ENCODE measurements at places on chromosomes 2 and 18.

GRCh38 chr18:79936641-79937040 is 14.8 kb downstream of the SLC66A2 start:
- DNase-seq = no peak

GRCh38 chr18:58373481-58373880 is 255.4 kb downstream of the ALPK2 start:
- no peak for DNase-seq

- no peak for DNase-seq
Measured at GRCh38 chr2:120444691-120445240, 98.8 kb downstream of the INHBB start.

DNA sequence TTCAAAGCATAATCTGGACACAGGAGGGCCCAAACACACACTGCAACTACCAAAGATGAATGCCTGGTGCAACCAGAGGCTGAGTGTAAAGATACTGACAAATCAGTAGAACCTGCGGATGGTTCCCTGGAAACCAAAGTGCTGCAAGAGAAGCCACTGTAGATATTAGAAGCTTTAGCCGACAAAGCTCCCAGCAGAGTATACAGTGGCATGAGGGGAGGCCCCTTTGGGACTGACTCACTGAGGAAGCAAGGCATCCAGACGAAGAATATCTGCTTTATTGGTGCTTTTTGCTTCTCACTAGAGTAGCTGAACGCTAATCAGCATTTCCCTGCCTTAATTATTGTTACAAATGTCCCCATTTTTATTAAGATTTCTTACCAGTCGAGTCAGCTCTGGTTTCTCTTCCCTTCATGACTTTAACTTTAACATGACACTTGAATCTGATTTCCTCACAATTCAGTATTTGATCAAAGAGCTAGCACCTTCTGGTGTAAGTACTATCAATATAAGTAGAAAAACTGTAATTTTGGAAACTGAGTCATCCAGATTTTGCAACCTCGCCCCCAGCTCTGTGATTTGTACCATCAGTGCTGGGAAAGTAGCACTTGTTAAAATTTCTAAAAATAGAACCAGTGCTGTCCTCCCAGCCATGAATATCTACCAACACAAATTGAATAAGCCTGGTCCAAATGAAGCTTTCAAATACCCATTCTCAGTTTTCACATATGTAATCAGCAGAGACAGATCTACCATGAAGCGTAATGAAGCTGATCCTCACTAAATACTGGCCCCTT is 34.2 kb downstream of the FIGN start:
- DNase-seq = no peak

DNA sequence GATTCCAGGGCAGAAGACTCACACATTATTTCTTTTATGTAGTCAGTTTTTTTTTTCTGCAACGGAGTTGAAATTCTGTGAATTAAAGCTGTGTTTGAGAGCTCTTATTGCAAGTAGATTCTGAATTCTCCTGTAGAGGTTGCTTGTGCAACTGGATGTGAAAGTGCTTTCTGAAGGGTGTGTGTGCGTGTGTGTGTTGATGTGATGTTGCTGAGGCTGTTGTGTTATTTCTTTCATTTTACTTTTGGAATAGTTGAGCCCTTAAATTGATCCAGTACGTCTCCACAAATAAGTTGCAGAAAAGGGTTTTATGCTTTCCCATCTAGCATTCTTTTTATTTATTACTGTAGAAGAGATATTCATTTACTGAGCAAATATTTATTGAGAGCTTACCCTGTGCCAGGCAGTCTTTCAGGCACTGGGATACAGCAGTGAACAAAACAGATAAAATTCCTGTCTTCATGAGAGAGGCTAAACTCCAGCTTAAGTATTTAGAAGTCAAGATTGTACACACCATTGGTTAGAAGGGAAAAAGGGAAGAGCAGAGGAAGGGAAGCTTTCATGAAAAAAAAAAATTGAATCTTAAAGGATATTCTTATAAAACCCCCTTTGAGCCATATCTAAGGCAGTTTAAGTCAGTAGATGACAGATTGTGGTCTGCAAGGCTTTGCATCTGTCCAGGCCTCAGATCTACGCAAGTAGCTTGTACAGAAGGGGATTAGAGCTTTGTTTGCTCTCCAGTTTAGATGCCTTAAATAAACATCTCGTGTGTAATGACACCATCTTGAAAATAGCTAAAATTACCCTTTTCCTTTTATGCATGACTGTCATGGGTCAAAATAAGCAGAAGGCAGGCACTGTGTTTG is 58.2 kb downstream of the MYO1B start:
- DNase-seq = no peak

- no peak for DNase-seq
Measured at GRCh38 chr2:159034713-159035112, 66.3 kb downstream of the TANC1 start.

- DNase-seq = no peak
Measured at GRCh38 chr2:238527565-238527964, 100.8 kb downstream of the ASB1 start.

GRCh38 chr18:23635283-23636070 is 27.2 kb downstream of the ANKRD29 start:
- DNase-seq = no peak

GRCh38 chr2:119707117-119708087 is 28.4 kb downstream of the TMEM177 start:
- no peak for DNase-seq

- no peak for DNase-seq
Measured at GRCh38 chr2:48250943-48251342, 279.0 kb upstream of the STON1 start.

DNA sequence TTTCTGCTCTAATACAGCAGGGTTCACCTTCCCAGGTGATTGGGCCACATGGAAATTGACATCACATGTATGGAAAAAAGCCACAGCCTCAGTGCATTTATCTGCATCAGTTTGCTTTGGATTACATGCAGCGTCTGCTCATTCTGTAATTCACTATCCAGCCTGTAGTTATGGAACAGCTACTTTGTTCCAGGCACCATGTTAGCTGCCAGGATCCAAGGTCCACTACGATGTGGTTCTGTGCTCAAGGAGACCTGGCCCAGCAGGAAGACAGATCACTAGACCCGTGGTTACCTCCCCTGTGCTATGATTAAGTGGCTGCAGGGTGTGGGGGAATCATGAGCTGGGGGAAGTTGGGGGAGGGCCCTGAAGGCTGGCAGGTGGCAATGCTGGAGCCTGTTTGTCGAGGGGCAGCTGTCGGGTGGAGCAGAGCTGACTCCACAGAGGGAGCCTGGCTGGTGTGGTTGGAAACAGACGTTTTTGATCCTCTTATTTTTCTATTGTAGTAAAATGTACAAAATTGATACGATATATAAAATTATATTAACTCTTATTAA is 58.6 kb downstream of the TSHZ1 start:
- no peak for DNase-seq

DNA sequence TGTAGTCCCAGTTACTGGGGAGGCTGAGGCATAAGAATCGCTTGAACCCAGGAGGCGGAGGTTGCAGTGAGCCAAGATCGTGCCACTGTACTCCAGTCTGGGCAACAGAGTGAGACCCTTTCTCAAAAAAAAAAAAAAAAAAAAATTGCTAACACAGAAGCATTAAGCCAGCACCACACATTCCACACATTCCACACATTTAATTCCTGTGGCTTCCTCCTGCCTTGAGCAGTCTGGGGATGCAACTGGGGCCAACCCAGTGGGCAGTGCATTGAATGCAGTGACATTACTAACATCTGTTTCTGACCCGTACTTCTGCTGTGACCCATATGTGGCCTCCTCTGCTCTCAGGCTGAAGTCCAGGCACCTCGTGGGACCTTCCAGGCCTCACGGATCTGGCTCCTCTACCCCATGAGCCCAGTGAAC is 107.0 kb downstream of the BCL2L11 start:
- no peak for DNase-seq

DNA sequence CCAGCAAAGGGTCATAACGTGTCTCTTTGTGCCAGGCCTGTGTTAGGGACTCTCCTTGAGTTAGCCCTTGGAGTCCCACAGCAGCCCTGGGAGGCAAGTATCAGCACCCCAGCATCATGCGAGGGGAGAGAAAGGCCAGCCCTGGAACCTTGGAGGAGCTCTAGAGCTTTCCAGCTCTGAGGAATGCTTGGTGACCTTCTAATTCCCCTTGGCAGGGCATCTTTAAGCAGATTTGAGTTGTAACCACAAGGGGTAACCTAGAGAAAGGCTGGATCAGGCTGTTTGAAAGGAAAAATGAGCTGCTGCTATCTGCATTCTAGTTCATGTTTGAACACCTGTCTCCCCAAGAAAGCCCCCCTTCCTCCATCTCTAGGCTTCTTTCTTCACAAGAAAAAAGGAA is 23.8 kb upstream of the ODC1 start:
- no peak for DNase-seq

GRCh38 chr2:187117483-187117882 is 268.5 kb upstream of the ZSWIM2 start:
- no peak for DNase-seq

DNA sequence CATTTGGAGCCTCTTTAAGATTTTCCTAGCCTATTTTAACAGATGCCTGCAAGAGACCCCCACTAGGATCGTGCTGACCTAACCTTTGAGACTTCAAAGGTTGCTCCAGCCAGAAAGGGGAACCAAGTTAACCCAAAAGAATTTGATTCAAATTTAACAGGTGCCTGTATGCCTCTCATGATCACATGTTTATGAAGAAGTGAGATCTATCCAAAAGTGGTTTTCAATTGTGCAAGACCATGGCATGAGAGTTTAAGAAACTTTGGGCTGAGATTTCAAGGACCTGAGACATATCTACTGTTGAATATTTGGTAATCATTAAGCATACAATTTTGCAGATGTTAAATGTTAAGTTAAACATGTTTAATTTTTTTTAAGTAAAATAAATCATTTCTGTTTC is 1.3 kb upstream of the RSAD2 start:
- no peak for DNase-seq

DNA sequence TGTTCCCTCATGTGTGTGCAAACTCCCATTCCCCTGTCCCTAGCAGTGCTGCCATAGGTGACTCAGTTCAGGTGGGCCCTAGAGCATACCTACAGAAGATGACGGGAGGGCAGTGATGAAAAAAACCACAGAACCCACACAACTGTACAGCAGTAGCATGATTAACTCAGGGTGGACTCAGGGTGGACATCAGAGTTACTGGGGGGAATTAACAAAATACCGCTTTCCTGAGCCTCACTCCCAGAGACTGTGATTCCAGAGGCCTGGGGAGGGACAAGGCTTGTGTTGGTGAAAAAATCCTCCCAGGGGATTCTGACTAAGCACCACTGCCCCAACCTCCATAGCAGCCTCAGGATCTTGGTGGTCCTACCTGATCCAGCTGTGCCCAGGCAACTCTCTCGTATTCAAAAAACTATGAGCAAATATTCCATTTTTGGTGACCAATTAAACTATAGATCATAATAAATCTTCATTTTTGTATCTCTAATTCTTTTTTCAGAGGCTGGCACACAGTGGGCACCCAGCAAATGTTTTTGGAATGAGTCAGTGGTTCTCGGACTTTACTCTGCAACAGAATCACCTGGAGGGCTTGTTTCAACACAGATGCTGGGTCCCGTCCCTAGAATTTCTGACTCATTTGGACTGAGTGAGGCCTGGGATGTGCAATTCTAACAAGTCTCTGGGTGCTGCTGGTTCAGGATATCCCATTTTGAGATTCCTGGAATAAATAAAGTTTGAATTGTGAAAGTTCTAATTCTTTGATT is 84.1 kb upstream of the NABP1 start:
- no peak for DNase-seq

- no peak for DNase-seq
Measured at GRCh38 chr2:99956232-99957030, 186.0 kb downstream of the AFF3 start.

- DNase-seq = no peak
Measured at GRCh38 chr18:2855560-2856350, 8.9 kb downstream of the EMILIN2 start.

DNA sequence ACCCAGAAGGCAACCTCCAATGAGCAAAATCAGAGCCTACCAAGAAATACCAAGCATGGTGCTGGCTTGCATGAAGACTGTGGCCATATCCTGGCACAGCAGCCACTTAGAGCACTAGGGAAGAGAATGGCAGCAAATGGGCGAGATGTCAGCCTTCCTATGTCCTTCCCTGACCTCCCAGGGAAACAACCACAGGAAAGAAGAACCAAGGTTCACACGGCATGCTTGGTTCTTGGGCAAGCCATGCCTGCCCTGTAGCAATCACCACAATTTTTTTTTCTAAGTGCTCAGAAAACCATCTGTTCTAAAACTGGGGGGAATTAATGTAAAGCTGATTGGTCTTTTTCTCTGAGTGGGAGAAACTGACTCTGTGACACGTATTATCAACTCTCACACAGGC is 27.8 kb downstream of the GALNT14 start:
- DNase-seq = no peak

DNA sequence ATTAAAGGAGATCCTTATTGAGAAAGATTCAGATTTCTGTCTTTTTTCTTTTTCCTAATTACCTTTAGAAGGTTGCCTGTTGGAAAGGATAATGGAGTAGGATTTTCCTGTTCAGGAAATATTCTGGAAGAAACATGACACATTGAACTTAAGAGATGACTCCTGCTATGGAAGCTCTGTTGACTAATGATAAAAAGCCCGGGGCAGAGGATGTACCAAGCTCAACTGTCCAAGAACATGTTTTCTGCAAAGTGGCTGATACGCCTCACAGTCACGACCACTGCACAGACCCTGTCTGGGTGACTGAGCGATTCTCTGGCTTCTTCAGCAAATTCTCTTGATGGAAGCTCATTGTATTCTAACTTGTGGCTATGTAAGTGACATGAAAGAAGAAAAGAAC is 86.2 kb upstream of the THOC1 start:
- no peak for DNase-seq

DNA sequence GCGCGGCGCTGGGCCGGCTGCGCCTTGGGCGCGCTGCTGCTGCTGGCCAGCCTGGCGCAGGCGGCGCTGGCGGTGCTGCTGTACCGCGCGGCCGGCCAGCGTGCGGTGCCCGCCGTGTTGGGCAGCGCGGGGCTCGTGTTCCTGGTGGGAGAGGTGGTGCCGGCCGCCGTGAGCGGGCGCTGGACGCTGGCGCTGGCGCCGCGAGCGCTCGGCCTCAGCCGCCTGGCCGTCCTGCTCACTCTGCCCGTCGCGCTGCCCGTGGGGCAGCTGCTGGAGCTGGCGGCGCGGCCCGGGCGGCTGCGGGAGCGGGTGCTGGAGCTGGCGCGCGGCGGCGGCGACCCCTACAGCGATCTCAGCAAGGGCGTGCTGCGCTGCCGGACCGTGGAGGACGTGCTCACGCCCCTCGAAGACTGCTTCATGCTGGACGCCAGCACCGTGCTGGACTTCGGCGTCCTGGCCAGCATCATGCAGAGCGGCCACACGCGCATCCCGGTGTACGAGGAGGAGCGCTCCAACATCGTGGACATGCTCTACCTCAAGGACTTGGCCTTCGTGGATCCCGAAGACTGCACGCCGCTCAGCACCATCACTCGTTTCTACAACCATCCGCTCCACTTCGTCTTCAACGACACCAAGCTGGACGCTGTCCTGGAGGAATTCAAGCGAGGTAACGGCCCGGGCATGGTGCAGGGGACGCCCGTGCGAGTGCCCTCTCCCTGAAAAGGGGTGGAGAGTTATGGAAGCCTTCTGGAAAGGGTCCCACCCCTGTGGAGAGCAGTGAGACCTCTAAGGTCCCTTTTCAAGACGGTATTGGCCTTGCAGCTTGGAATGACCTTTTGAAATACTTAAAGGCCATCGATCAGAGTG is 1.0 kb downstream of the CNNM3 start:
- DNase-seq = no peak

- DNase-seq = no peak
Measured at GRCh38 chr2:149329489-149330126, 779 bp upstream of the LYPD6 start.

All from stimulated activated CD4-positive, alpha-beta T cell treated with anti-CD3 and anti-CD28 coated beads, TNF-alpha, amount 100 ng/mL, for 4 hours (primary cell).